ENCODE measurements at places on chromosomes 7 and 10.

- DNase-seq: no peak
These were observed 153.5 kb upstream of the TMEM72 start for GRCh38 chr10:44757551-44758205.

DNA sequence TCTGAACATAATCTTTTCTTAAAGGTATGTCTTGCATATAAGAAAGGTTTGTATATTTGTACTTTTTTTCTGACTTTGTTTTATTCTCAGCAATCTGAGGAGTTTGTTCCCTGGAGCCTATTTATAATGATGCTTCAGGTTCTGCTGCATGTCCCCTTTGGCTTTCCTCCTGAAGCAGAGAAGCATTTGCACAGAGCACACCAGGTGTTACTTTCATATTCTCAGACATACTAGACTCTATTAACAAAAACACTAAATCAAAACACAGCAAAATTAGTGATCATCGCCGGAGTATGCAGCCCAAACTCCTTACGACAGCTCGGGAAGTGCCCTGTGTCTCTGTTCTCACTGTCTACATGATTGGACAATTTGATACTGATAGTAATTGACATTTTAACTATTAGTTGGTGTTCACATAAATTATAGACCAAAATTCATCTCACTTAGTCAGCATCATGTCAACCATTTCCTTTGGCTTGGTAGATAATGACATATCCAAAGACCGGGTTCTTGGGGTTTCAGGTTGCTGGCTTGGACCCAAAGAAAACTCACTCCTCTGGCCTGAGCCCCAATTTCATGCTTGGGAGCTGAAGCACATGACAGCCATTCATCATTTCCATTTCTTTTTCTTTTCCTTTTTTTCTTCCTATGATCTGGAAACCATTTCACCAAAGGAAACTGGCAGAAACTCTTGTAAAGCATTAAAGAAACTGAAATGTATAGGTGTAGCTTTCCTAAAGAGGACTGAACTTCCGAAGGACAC is 400.1 kb upstream of the NRP1 start:
- DNase-seq: no peak

DNA sequence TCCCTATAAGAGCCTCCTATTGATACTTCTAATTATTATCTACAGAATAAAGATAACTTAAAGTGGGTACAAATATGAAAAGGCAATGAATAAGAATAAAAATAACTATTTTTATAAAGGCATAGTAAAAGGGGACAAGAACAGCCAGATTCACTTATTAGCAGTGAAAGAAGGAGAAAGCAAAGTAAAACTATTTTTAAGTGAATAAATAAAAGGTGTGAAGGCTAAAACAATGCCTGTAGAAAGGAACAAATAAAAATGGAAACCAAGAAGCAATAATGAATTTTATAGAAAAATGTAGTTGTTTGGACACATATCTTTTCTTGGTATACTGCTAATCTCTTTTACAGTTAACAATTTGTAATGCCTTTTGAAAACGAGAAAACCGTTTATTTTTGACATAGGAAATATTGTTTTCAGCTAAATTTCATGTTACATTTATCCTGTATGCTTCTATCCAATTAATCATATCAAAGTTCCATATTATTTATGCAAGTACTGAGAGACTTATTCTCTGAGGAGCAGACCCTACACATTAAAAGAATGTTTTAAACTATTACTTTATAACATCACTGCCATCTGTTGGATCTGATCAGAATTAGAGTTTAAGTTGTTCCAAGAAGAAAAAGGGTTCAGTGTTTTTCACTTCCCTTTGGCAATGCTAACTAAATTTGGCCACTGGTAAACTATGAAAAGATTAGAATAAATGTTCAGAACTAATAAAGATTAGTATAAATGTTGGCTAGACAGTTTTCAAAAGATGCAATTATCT is 59.1 kb downstream of the ARMC3 start:
- DNase-seq: no peak

- DNase-seq: no peak
These were observed 4.4 kb upstream of the FZD9 start for GRCh38 chr7:73429215-73429614.

DNA sequence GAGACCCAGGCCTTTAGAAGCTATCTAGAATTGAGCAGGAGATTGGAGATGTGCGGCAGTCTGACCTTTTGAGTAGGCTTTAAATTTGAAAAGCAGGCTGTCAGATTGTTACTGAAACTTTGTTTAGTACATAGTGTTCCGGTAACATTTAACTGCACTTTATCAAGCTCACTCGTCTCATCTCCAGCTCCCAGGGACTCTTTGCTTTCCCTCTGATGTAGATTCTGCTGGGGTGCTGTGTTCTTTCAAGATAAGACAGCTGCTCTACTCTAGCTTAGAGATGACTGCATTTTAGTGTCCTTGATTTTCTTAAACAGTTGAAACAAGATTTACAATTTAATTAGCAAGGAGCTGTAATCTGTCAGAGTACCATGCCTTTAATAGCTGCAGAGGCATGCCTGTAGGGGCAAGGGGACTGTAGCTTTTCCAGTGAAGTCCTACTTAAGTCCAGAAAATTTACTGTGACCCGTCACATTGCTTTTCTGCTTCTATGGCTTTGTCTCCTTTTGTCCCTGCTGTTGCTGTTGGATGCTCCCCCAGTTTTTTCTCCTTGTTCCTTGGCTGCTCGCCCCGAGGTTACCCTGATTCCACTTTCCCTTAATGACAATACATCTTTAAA is 56.4 kb upstream of the MTPN start:
- no peak for DNase-seq

- DNase-seq: no peak
These were observed 60.0 kb downstream of the DGKB start for GRCh38 chr7:14842523-14842922.

- DNase-seq: no peak
These were observed 107.2 kb upstream of the FAM180A start for GRCh38 chr7:135855846-135856245.
